ENCODE measurements at places on chromosomes 13 and 19.

DNA sequence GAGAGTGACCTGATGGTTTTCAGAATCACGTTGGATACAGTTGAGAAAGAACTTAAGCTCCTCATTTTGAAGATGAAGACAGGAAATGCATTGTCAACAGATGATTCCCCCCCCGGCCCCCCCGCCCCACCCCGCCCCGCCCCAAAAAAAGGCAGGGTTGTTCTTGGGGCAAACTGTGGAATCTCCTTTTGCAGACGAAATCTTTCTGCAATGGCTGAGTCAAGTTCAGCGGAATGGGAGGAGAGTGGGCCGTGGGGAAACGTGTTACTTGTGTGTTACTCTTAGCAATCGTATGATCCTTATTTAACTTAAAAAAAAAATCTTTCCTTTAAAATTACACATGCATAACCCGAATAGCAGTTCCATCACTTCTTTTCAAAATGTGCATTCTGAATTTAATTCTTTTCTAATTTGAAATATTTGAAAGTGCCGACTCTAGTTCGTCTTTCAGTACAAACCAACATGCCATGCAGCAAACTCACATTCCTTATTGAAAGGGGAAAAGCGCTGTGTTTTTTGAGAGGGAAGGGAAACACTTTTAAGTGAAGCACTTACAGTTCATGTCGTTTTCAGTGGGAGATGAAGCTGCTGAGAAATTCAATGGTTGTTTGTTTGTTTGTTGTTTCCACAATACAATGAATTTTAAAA, 348.5 kb upstream of the ARGLU1 start:
- DNase-seq: no peak

DNA sequence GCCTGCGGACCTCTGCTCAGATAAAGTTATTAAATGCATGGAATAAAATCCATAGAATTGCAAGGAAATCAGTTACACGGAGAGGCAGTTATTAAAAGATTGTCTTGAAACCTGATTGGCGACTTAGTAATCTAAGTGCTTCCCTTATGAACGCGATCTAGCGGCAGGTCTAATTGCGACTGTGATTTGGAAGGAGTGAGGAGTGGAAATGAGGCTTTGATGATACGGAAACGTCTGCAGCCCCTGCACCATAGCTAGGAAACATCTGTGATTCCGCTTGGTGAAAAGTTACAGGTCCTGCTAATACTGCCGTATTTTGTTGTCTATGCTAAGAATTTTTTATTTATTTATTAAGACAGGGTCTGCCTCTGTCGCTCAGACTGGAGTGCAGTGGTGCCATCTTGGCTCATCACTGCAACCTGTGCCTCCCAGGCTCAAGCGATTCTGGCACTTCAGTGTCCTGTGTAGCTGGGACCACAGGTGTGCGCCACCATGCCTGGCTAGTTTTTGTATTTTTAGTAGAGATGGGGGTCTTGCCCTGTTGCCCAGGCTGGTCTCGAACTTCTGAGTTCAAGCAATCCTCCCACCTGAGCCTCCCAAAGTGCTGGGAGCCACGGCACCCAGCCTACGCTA, 887 bp downstream of the NDUFS7 start:
- peak; percentile 45 for DNase-seq

DNA sequence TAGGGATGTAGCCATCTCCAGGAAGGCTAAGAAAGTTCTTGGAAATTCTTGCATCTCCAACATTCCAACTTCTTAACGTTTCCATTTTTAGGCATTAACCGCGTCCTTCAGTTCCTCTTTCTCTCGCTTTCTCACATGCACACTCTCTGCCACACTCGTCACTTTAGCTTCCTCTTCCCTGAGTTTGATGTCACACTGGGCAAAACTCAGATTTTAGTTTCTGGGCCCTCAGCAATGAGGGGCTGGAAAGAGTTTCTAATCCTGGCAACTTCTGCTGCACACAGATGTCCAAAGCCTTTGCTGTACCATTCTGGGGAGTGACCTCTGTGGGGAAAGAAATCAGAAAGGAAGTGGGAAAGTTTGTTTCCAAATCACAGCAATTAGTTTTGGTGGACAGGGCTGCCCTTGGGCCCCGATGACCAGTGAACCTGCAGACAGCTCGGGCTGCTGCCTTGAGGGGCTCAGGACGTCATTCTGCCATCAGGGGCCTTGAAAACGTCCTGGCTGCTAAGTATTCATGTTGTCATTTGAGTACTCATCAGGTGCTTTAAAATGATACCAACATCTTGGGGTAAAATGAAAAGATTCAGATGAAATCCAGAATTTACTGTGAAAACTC, 89.3 kb downstream of the KL start:
- no peak for DNase-seq

DNA sequence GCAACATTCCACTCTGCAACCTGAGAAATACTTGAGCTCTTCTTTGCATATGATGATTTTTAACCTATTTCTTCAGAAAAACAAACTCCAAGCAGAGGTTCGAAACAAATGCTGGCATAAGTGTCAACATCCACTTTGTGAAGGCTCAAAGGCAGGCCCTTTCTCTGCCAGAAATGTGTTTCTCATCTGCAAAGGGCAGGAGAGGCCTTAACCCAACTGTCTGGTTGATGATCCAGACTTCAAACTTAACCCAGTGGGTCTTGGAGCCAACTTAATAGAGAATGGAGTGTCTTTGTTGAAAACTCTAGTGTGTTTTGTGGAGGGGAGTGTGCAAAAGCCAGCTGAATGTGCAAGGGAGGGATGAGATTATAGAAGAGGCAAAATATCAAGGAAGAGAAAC, 28.3 kb upstream of the ZNF507 start:
- DNase-seq: no peak

GRCh38 chr19:51473009-51473707, 5.2 kb upstream of the CEACAM18 start:
- peak; percentile 72 for DNase-seq

GRCh38 chr19:413756-414420, 4.9 kb upstream of the C2CD4C start:
- DNase-seq: peak; percentile 69

DNA sequence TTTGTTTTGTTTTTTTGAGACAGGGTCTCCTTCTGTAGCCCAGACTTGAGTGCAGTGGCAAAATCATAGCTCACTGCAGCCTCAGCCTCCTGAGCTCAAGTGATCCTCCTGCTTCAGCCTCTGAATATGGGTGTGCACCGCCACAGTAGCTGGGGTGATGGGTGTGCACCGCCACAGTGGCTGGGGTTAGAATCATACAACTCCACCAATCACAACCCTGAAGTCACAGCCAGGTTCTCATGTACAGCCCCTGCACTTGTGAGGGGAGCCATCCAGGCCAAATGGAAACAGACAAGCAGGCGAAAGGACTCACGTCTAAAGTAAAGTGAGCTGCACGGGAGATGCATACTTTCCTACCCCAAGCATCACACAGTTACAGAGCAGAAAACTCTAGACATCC, 63.1 kb upstream of the RANBP3 start:
- no peak for DNase-seq

- no peak for DNase-seq
Observed at GRCh38 chr19:11200015-11200574, 2.8 kb upstream of the KANK2 start.

DNA sequence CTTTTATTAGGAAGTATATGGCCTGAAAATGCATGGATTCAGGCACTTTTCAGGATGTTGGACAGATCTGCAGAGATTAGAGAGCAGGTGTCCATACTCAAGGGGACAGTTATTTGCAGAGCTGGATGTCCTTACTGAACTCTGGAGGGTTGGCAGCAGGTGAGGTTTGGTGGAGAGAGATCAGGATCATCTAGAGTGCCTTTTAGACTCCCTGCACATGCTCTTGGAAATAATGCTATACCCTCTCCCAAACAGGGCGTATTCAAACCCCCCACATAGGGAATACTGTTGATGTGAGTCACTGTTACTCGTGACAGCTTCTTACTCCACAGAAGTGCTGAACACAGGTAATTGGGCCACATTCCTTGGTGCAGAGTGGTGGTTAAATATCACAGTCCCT, 725.7 kb upstream of the SGCG start:
- DNase-seq: no peak

- no peak for DNase-seq
Observed at GRCh38 chr13:91097269-91097668, 250.2 kb upstream of the MIR17HG start.

GRCh38 chr19:44785993-44786392, 8.3 kb downstream of the CBLC start:
- DNase-seq: peak; percentile 22

DNA sequence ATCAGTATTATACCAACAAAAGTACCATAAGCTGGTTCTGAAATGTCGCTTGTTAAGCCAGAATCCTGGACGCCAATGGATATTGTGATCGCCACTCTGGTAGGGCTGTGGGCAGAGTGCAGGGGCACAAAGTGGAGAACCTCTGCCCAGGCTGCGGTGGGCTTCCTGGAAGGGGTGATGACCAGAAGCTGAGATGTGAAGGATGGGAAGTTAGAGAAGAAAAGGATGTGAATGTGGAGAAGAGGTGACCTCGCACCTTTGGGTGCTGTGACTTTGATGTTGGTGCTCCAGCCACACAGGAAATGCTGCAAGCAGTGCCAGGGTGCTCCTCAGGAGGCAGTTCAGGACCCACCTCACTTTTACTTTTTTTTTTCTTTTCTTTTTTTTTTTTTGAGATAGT, 207.9 kb upstream of the MAB21L1 start:
- DNase-seq: no peak

DNA sequence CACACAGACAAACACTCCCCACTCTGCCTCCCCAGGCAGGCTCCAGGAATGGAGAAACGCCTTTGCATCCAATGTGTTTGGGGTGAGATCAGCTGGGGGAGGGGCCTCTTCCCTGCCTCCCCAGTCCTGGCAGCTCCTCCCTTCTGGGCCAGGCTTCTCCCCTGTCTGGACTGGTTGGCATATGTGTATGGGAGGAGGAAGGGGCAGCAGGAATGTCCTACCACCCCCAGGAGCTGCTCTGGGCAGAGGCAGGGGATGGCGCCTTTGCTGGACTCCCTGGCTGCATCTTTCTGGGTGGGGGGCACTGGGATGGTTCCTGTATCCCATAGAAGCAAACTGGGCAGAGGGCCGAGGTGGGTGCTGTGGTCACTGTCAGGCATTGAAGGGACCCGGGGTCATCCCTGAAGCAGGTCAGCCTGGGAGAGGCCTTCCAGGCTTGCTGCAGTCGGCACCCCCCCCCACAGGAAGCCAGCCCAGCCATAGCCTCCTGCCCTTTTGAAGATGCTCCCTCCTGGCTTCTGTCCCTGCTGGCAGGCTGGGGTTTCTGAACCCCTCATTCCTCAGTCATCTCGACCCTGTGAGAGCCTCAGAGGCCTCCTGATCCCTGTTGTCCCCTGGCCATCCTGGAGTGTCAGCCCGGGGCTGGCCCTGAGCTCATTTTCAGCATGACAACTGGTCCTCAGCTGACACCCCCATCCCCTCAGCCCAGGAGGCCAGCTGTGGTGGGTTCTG, 21.2 kb upstream of the SLC7A10 start:
- DNase-seq: no peak

Data from NCI-H69 (cell line).